ENCODE measurements at places on chromosomes 2 and 18.

GRCh38 chr18:370751-371608 lies 103.1 kb upstream of the THOC1 start:
- DNase-seq: no peak

GRCh38 chr2:119671752-119672151 lies 7.2 kb upstream of the TMEM177 start:
- DNase-seq: no peak

DNA sequence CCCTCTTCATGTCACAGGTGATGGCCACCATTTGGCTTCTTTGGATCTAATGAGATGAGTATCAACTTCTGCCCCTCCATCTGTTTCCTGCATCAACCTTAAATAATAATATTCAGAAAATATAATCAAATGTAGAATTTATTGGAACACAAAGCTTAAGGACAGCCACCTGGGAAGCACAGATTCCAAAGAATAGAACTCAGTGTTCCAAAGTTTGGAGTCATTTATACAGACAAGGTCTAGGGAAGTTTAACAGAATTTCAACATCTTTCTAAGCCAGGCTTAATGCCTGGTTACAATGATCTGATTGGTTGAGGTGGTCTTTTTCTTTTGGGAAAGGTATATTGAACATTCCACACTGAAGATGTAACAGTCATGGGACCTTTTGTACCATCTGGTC lies 218.0 kb upstream of the PIEZO2 start:
- DNase-seq: no peak

DNA sequence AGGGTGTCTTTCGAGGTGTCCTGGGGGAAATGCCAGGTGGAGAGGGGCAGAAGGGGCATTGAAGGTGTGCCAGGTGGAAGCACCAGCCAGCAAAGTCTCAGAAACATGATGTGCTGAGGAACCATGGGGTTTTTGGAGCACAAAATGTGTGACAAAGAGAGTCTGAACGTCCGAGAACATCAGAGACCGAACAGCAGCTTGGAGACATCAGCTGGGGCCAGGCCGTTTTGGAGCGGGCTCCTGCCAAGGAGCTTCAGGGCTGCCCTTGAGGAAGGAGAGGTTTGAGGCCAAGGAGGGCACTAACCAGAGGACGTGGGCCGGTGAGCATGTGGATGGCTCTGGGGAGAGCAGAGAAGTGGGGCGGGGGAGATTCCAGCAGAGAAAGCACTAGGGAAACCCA lies 5.3 kb upstream of the MBP start:
- DNase-seq: no peak

DNA sequence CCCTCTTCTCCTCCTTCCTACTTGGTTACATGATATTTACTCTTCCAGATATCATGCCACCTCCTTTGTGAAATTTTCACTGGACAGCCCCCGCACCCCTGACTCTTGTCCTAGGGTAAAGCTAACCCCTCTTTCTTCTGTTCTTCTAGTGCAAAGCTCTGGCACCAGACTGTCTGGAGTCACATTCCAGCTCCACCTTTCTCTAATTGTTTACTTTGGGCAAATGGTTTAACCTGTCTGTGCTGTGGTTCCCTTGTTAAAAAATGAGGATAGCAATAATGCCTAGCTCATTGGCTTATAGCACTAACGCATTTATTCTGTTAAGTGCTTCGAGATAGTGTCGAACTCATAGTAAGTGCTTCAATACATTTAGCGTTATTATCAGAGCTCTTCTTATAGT lies 306.2 kb downstream of the ALK start:
- no peak for DNase-seq

Data from activated CD4-positive, CD25-positive, alpha-beta regulatory T cell treated with anti-CD3 and anti-CD28 coated beads, Interleukin-2, amount 50 U/mL, for 16 hours (primary cell).